ENCODE measurements at places on chromosomes 1 and 21.
A peak's percentile ranks its signal among the peaks of the same experiment; 100 is the strongest.

GRCh38 chr1:56992318-56993125 is 26.7 kb upstream of the C8B start:
- no peak for DNase-seq

- no peak for DNase-seq
Measured at GRCh38 chr1:241767737-241768136, 80.3 kb upstream of the EXO1 start.

DNA sequence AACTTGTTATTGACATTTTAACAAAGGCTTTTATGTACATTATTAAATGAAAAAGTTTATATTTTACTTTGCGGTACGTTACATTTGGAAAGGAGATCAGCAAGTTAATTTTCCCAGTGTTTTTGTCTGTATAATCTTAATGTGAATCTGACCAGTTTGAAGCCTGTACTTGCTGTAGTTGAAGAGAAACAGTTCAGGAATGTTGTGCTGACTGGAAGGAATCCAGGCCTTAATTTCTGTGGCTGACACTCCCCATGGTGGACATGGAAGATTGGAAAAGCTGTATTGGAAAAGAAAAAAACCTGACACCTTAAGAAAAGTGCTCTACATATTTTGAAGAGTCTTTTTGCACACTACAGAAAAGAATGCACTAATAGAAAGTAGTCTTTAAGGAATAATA is 15.5 kb downstream of the LEPR start:
- DNase-seq: no peak

DNA sequence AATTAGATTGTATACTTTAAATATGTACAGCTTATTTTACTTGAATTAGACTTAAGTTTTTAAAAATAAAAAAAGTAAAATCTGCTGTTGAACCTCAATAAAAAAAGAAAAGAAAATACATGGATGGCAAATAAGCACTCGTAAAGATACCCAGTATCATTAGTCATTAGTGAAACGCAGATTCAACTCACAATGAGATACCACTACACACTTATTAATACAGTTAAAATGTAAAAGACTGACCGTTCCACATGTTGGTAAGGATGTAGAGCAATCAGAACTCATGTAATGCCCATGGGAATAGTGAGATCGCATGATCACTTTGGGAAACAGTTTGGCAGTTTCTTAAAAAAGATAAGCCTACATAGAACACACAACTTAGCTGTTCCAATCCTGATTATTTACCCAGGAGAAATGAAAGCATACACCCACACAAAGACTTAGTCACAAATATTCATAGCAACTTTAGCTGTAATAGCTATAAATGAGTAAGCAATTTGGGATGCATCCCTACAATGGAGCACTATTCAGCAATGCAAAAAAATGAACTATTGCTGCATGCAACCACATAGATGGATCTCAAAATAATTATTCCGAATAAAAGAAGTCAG is 7.3 kb downstream of the SH2D1B start:
- no peak for DNase-seq

DNA sequence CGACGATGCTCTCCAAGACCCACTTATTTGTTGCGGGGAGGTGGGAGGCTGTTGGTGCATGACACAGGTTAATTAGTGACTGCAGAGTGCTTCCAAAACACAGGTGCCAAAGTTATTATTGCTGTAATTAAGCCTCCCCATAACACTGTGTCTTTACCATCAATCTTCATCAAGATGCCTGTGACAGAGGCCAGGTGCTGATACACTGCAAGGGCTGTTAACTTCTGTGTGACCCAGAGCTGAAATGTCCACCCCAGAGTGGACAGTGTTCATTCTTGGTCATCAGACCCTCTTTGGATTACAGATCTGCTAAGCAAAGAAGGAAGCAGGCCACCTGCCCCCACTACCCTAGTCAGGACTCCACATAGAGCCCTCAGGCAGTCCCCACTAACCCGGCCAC is 55.5 kb downstream of the CAPN8 start:
- no peak for DNase-seq

DNA sequence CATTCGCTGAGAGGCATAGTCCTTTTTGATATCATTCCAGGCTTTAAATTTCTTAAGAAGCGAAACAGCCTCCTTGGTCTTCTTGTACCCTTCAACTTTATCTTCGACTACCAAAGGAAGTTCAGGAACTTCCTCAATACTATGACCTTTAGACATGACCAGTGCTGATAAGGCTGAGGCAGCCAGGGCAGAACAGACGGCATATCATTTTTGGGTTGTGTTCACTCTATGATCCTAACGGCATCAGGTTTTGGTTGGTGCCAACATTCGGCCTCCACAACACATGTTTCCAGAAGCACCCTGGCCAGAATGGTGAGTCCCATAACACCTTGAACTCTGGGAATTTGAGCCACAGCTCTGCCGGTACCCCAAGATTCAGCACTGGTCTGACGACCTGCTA is 31.4 kb upstream of the MYOC start:
- DNase-seq: no peak

DNA sequence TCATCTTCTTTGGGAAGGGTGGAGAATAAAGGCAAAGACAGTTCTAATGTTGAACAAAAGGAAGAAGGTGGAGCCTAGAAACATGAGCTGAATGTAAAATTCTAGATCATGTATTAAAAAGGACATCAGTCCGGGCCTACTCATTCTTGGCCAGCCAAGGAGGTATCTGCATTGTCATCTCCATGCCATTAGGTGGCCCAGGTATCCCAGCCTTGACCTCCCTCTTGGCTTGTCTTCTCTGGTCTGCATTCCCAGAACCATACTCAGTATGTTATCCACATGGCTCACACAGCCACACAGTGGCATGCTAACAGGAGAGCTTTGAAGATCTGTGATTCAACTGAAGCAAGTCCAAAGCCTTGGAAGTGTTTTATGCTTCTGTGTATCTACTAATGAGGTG is 369.8 kb upstream of the KAZN start:
- DNase-seq: no peak

GRCh38 chr1:32907435-32907834 is 6.2 kb upstream of the TMEM54 start:
- DNase-seq: no peak

- peak; percentile 55 for DNase-seq
Measured at GRCh38 chr1:38527373-38527966, 332.1 kb downstream of the RRAGC start.

- DNase-seq: no peak
Measured at GRCh38 chr1:85339656-85340399, 63.4 kb upstream of the BCL10 start.

GRCh38 chr1:240682859-240683242 is 70.9 kb upstream of the GREM2 start:
- no peak for DNase-seq

DNA sequence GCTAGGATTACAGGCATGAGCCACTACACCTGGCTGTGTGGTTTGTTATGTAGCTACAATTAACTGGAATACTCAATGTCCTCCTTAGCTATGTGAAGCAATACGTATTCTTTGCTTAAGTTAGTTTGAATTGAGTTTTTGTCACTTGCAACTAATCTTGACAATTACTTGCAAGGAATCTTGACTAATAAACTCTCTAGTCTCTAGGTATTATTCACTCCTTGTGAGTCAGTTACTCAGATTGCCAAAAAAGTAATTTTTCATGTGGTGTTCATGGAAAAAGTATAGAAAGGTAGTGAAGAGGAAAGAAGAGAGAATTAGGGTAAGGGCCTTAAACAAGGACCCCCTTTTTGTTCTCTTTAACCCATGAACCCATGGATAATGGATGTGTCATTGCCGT is 7.6 kb upstream of the SNX27 start:
- DNase-seq: no peak

- no peak for DNase-seq
Measured at GRCh38 chr1:229102741-229103391, 168.0 kb upstream of the RAB4A start.

DNA sequence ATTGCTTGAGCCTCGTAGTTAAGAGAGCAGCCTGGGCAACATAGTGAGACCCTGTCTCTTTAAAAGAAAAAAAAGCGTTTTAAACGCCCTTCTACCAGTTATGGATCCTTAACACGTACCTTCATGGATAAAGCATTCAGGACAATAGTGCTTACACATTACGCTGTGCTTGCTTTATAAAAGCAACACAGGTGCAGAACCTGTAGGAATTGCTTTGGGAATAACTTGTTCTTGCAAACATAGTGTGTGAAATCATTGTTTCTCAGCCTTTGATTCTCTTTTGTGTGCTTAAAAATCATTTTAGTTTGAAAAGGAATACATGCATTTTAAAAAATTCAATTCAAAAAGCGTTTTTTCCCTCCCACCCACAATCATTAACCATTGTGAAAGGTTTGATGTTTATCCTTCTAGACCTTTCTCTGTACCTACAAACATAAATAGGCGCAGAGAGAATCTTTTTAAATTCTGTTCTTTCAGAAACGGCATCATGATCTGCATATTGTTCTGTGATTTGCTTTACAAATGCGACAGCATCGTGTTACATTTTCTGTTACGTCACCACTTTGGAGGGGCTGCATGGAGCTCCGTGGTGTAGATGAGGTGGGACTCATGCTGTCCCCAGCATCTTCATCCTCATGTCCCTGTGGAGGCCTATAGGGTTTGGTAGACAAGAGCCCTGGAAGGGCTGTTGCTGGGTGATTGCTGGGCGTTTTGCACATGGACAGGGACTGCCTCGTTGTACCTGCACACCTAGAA is 54.6 kb downstream of the SPSB1 start:
- DNase-seq: no peak

DNA sequence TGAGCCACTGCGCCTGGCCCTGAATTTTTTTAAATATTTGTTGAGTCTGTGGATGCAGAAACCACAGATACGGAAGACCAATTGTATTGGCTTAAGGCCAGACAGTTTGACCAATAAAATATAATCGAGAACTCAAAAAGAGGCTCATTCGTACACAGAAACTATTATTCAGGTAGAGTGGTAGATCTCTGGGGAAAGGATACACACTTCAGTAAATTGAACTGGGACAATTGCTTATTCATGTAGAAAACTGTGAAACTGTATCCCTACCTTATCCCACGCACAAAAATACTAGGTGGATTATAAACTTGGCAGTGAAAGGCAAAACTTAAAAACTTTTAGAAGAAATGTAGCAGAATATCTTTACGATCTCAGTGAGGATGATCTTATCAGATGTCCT is 25.0 kb upstream of the SHE start:
- DNase-seq: no peak

- no peak for DNase-seq
Measured at GRCh38 chr1:227789084-227790033, 26.1 kb upstream of the PRSS38 start.

GRCh38 chr1:169928438-169929209 is 34.9 kb upstream of the SCYL3 start:
- peak; percentile 26 for DNase-seq

- DNase-seq: peak; percentile 41
Measured at GRCh38 chr1:88802950-88803349, 88.4 kb downstream of the GTF2B start.

DNA sequence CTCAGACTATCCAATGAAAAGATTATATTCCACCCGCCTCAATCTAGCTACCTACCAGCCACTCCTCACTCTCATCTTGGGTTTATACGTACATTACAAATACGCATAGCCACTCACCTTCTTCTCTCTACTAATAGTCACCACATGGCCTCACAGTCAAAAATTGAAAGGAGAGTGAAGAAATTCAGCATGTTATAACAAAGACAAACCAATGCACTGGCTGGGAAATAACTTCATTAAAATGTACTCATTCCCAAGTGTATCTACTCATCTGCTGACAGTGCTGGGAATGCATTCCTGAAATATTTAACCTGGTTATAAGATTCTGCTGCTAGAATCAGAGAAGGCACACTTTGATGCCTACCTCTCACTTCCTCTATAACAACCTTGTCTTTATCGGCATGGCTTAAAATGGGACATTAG is 6.5 kb downstream of the ZNF644 start:
- peak; percentile 38 for DNase-seq

GRCh38 chr1:153389973-153390879 is 647 bp downstream of the S100A8 start:
- no peak for DNase-seq

GRCh38 chr1:58201492-58202106 is 344.9 kb downstream of the OMA1 start:
- no peak for DNase-seq

DNA sequence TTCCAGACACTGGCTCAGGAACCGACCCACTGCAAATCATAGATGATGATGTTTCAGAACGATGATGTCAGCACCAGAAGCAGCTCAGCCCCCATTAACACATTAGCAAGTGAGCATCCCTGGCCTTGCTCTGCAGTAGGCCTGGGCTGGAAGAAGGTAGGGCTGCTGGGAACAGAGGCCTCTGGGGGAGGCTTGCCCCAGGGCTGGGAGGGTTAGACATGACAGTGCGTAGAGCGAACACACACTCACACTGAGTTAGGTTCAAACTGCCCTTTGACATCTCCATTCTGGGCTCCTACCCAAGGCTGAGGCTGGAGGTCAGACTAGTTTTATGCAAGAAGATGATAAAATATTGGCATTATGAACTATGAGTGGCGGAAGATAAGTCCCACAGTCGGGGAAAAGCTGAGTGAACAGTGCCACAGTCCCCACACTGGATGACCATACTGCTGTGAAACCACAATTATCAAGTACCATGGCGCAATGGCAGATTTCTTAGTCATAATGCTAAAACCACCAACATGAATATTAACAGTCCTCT is 91.1 kb downstream of the DMRTB1 start:
- no peak for DNase-seq

- no peak for DNase-seq
Measured at GRCh38 chr1:16393570-16394521, 26.8 kb downstream of the SZRD1 start.

- DNase-seq: no peak
Measured at GRCh38 chr1:29621826-29622435, 385.6 kb downstream of the PTPRU start.

DNA sequence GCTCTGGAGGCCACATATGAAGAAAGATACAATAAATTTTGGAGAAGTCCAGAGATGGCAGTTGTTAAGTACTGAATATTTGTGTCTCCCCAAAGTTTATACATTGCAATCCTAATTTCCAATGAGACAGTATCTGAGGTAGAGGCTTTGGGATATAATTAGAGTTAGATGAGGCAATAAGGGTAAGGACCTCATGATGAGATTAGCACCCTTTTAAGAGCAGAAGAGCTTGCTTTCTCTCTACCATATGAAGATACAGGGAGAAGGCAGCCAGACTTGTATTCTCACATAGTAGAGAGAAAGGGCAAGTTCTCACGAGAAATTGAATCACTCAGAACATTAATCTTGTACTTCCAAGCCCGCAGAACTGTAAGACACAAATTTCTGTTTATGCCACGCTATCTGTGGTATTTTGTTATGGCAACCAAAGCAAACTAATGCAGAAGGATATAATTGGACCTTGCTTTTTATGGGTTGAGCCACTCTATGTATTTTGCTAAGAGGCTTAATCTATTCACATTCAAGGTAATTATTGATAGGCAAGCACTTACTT is 430.1 kb downstream of the KCNT2 start:
- no peak for DNase-seq

Measured in RWPE1 (cell line).